ENCODE measurements at places on chromosomes 1 and 21.

DNA sequence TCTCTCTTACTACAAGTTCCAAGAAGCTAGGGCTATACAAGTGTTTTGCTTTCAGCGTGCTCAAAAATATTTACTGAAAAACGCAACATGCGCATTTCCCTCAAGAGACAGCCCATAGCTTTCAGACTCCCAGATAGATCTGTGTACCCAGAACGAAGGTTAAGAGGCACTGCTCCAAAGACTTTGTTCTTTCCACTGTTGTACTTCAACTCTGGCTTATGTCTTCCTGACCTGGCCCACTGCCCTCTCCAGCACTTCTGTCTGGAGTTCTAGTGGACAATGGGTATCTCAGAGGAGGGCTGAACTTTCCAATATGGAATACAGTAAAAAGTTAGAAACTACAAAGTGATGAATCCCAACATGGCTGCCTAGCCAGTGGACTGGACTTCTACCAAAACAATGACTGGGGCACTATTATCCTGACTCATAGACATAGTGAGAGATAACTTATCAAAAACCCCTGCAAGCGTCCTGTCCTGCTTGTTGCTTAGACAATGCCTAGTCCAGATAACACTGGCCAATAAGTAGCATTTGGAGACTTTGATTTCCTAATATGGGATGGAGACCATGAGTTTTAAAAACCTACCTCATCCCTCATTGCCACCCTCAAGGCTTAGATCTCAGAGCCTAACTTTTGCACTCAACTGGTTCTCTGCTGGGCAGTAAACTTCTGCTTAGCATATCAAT lies 8.8 kb upstream of the ADAR start:
- DNase-seq, result no peak

- no peak for DNase-seq
Measured at GRCh38 chr1:97433094-97433823, 487.6 kb downstream of the DPYD start.

DNA sequence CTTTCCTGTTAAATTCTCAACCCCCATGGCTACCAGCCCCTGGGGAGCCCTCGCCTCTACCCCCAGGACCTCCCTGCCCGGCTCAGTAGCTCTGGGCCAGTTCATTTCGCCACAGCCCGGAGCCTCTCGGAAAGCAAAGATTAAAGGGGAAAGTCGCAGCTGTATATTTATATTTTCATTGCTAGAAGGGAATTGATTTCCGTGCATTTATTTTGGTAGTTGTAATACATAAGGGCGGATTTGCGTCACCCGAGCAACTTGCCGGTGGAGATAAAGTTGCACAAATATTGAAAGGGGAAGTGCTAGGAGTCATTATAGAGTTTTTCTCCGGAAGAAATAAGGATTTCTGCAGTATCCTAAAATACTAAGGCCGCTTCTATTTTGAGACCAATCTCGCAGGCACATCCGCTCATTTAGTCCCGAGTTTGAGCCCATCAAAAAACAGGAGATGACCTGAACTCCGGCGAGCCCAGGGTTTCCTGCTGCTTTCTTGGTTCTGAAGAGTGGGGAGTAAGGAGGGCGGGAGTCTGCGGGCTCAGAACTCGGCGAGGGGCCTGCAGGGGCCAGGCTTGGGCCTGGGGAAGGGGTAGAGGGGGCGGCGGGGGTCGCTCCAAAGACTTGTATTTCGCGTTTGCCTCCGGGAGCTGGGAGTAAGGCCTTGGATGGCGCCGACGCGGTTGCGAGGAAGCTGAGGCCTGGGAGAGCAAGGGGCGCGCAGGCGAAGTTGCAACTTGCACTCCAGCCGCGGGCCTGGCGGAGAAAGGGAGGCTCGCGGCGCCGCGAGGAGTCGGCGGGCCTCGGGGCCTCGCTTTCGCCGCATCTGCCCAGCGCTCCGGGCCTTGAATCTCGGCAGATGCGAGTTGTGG lies 2.5 kb upstream of the HLX start:
- no peak for DNase-seq

- no peak for DNase-seq
Measured at GRCh38 chr1:230191079-230191804, 124.2 kb downstream of the GALNT2 start.

GRCh38 chr1:39394598-39394997 lies 96.8 kb upstream of the BMP8A start:
- peak; percentile 85 for DNase-seq

DNA sequence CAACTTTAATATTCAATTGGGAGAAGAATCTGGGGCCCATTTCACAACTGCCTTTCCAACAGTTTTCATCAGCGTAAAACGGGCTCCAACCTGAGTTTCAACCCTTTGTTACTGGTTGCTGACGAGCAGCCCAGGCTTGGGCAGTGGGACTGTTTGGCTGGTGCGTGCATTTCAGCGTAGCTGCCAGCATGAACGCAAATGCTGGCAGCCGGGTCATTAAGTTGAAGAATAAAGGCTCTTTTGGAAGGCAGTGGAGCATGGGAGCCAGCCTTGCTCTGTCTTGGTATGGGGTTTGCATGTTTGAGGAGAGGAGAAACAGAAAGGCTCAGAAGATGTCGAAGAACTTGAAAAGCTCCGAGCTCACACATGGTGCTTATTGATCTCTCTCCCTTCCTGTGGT lies 40.7 kb downstream of the WDR3 start:
- no peak for DNase-seq

GRCh38 chr1:36159614-36160387 lies 3.8 kb downstream of the MAP7D1 start:
- no peak for DNase-seq

GRCh38 chr1:155001425-155001674 lies 1.3 kb upstream of the ZBTB7B start:
- no peak for DNase-seq

DNA sequence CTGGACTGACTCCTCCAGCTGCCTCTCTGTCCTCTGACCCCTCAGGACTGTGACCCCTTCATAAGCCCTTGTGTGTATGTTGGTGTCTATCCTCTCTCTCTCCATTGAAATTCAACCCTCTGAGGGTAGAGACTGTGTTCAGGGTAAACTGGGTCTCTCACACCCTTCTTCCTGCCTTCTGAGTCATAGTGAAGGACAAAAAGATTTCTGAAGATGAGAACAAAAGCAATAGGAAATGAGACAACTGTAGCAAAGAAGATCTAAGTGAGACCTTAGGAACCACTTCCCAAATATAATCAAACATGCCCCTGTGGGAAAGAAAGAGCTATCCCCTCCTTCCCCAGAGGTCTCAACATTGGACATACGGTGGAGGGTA lies 16.9 kb downstream of the NUAK2 start:
- no peak for DNase-seq

DNA sequence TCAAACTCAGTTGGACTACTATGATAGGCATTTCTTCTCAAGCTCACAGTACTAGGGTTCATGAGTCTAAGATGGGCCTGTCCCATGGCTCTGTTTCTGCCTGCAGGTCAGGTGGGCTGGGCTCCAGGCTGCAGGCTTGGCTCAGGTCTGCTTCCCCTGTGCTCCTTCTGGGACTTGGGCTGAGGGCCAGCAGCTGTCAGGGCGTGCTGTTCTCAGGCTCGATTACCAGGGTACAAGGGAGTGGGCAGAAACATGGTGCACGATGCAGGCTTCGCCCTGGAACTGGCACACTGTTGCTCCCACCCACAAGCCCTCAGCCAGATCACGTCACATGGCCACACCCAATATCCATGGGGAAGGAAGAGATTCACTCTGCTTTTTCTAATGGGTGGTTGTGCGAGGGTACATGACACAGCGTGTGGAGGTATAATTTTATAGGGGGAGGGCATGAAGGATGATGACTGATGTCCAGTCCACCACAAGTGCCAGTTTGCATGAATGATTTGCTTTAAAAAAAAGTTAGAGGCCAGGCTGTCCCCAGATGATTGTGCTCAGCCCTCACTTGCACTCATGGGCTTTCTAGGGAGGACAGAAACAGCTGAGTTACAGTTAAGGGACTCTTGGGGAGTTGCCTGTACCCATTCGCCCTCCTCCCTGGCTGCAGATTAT lies 118.0 kb downstream of the ACTL8 start:
- no peak for DNase-seq

GRCh38 chr21:42233067-42233961 lies 14.4 kb downstream of the ABCG1 start:
- peak; percentile 66 for DNase-seq

GRCh38 chr1:236129306-236129705 lies 13.0 kb upstream of the GPR137B start:
- no peak for DNase-seq

DNA sequence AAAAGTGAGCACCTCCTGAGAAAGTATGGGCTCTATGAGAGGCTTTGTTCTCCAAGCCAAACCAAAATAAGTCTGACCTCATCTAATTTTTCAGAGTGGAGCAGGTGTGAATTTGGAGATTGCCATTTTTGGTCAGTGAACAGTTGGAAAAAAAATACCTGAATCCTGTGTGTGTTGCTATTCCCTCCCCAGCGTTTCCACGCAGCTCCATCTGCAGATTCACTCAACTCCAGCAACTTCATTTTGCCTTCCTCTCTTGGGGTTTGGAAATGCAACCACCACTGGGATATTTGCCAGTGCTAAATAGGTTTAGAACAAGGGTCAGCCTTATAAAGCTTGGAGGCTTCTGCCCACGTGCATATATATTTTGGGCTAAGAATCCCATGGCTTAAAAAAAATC lies 11.2 kb downstream of the CASQ2 start:
- no peak for DNase-seq

- DNase-seq, result no peak
Measured at GRCh38 chr1:232978091-232978634, 27.8 kb downstream of the NTPCR start.

DNA sequence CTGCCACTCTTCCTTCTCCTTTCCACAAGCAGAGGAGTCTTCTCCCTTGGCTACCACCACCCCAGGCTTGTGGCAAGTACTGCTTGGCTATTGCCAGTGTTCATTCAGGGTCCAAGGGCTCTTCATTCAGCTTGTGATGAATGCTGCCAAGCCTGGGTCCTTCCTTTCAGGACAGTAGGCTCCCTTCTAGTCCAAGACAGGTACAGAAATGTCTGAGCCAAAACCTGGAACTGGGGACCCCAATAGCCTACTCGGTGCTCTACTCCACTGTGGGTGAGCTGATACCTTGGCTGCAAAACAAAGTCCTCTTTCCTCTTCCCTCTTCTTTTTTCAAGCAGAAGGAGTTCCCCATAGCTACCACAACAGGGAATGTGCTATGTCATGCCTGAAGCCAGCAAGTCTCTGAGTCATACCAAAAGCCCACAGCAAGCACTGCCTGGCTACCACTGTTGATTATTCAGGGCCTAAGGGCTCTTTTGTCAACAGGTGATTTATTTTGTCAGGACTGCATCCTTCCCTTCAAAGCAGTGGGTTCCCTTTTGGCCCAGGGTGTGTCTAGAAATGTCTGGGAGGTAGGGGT lies 268.9 kb downstream of the HHAT start:
- no peak for DNase-seq

DNA sequence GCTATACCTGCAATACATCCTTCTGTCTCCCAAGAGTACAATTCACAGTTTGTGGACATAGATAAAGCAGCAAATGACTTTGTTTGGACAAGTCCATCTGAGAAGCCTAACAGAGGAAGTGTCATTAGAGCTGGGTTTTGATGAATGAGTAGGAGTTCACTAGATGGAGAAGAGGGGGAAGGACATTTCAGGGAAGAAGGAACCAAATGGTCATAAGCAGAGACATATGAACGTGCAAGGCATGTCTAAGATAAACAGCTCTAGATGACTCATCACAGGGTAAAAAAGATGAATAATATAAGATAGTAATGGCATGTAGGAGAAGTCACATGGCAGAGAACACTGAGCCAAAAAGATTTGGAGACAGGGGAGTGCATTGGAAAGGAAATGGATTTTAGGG lies 54.5 kb downstream of the HMGB4 start:
- no peak for DNase-seq

DNA sequence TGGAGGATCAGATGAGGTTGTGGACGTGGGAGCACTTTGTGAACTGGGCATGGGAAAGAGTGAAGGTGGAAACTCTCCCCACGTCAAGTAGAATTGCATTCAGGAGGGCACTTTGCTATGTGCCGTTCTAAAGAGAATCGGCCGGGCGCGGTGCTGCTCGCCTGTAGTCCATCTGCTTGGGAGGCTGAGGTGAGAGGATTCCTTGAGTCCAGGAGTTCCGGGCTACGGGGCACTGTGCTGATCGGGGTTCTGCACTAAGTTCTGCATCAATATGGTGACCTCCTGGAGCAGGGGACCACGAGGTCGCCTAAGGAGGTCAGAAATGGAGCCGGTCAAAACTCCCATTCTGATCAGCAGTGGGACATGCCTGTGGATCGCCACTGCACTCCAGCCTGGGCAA lies 141.9 kb downstream of the PEX14 start:
- DNase-seq, result no peak

DNA sequence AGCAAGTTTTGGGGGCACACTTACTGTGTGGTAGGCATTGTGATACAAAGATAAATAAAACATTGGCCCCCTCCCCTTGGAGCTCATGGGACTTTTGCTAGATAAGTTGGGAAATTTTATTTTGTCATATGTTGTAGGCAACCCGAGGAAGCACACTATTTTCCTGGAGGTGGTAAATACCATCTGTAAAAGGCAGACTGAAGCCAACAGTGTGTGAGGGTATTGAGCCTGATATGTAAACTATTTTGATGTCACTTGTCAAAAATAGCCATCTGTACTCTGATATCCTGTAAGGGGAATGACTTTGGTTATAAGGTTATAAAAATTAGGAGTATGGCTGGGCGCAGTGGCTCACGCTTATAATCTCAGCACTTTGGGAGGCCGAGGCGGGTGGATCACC lies 30.6 kb downstream of the VANGL2 start:
- DNase-seq, result no peak

DNA sequence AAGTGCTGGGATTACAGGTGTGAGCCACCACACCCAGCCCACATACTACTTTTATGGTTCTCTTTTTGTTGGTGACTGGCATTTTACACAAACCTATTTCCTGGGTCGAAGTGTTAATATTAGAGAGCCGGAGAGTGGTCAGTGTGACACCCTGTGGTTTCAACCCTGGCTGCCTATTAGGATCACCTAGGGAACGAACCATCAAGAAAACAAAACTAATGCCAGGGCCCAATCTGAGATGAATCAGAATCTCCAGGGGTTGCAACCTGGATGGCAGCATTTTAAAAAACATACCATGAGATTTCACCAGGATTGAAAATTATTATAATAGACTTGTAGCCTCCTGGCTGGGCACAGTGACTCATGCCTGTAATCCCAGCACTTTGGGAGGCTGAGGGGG lies 6.1 kb downstream of the MRPS21 start:
- no peak for DNase-seq

GRCh38 chr21:39346206-39346605 lies 2.7 kb downstream of the HMGN1 start:
- DNase-seq, result no peak

DNA sequence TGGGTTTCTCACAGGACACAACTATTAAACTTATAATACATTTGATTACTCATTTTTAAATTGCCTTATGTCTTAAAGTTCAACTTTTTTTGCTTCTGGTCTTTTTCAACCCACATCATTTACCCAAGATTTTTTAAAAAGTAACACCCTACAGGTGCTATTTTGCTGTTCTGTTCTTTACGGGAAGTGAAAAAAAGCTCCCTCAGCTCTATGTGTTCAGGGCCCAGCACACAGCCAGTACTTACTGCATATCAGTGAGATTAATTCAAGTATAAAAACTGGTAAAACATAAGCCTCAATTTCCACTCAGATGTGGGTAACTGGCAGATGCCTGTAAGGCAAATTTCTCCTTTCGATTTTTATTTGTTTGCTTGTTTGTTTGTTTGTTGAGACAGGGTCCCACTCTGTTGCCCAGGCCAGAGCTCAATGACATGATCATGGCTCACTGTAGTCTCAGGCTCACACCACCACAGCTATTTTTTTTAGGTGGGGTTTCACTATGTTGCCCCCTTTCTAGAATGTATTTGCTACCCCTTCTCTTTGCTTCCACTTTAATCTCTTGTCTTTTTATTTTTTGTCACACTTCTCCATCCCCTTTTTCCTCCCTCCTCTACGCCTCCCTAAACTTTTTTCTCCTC lies 20.3 kb downstream of the RNASEL start:
- DNase-seq, result no peak

GRCh38 chr1:62484824-62485468 lies 48.1 kb downstream of the USP1 start:
- no peak for DNase-seq
